Brain microvascular endothelial cell (primary cell): ENCODE measurements at places on chromosomes 13 and 19.

- DNase-seq: no peak
These were observed 91.8 kb downstream of the MIPEP start for GRCh38 chr13:23797276-23797903.

DNA sequence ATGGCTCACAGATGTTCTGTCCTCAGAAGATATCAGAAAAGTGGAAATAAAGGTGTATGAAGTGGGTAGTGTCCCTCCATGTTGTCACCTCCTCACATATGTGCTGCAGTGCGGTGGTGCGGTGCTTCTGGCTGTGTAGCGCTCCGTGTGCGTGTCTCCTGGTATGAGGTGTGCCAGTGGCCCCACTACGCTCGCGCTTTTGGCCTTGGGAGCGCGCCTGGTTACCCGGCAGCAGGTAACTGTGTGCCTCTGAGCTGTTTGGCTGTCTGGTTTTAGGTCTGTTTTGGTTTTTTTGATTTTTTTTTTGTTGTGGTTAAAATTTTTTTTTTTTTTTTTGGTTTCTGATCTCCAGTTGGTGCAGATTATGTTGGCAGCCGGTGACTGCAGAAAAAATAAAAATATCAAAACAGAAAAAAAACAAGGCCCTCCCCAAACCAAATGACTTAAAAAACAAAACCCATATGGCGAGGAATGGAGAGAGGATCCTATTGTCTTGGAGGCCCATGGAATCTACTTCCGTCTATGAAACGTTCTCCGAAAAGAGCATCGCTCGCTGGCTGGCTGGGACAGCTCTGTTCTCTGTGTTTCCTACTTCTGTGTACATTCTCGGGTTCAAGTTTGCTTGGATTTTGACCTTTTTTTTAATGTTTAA lies 7.9 kb downstream of the HNRNPL start:
- DNase-seq: no peak

DNA sequence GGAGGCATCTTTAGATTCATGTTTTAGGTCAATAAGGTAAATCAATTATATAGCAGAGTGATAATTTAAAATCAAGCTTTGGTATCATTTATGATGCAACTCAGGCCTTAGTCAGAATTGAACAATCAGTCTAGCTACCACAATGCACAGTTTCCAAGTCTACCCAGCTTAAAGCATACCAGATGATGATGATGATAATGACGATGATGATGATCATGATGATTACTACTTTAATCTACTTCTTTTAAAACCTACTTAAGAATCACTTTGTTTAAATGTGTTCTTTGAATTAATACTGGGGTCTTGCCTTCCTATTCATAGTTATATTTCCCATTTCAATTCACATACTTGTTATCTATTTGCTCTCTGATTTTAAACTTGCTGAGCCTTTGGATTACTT lies 1872.7 kb downstream of the OLFM4 start:
- no peak for DNase-seq

DNA sequence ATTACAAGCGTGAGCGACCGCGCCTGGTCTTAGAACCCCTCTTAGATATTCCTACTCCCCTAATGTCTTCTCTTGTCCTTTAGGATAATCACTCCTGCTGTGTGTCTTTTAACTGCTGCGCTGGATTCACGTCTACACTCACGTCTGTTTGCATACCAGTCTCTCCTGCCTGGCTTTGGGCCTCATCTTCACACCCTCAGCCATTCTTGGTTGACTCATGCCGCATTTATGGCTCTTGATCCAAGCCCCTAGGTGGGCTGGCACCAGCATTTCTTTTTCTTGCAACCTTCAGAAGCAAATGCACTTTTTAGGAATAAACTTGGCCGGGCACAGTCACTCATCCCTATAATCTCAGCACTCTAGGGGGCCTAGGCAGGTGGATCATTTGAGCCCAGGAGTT lies 22.7 kb downstream of the MYO9B start:
- DNase-seq: no peak

GRCh38 chr13:85896516-85897450 lies 97.6 kb upstream of the SLITRK6 start:
- DNase-seq: no peak

DNA sequence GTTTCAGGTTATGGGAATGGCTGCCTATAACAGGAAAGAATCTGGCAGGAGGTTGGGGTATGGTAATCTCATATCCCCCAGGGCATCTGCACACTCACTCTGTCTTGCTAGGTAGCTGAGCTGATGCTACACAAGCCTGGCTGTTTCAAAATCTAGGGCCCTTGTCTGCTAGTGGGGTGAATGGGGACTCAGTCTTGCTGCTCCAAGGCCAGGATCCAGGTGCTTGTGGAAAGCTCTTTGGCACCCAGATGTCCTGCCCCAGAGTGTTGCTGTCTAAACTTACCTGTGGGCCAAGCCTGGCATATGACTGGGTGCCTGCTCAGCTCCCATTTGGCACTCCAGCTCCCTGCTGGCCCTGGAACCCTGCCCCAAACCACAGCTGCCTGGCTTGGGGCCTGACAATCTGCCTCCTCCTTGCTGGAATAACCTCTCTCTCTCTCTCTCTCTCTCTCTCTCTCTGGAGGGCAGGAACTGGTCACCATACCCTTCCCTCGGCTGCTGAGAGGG lies 158.1 kb upstream of the TSC22D1 start:
- DNase-seq: peak; percentile 11

DNA sequence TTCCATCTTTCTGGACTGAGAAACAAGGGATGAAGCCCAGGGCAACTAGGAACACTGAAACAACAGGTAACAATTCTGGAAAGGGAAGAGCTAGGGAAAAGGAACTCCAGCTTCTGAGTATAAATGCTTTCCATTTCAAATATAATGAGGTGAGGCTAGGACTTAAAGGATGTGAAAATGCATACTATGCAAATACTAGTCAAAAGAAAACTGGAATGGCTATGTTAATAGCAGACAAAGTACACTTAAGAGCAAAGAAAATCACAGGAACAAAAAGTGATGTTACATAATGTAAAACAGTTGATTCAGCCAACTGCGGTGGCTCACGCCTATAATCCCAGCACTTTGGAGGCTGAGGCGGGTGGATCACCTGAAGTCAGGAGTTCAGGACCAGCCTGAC lies 6.2 kb downstream of the SIGLEC14 start:
- DNase-seq: no peak

- DNase-seq: no peak
These were observed 14.1 kb downstream of the MIER2 start for GRCh38 chr19:330503-330902.

DNA sequence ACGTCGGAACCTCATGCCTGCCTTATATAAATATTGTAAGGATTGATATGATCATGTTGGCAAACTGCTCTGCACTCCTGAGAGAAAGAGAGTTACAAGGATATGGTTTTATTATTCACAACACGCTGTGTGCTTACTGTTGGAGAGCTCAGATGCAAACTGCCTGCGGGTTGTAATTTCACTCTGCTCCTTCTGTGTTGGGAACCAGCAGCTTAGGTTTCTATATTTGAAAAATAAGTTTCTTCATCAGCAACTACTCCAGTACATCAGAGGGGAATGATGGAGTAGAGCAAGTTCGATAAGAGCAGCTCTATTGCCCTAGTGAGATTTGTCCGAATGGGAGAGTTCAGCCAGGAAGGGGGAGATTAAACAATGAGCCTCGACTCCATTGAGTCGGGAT lies 106.9 kb upstream of the UBL3 start:
- DNase-seq: no peak

GRCh38 chr19:55259540-55260210 lies 858 bp upstream of the PPP6R1 start:
- no peak for DNase-seq

DNA sequence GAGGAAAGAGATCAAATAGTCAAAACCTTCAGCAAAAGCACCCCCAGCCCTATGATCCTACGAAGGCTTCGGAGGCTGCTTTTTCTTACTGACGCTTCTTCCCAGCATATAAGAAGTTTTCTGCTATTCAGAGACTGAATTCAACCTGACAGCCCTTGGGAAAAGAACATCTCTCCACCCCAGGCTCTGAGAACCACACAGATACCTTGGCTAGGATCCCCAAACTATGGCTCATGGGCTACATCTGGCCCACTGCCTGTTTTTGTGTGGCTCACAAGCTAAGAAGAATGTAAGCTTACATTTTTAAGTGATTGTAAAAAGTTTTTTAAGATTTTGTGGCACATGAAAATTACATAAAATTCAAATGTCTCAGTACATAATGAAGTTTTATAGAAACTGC lies 3.0 kb downstream of the SLC15A1 start:
- no peak for DNase-seq

DNA sequence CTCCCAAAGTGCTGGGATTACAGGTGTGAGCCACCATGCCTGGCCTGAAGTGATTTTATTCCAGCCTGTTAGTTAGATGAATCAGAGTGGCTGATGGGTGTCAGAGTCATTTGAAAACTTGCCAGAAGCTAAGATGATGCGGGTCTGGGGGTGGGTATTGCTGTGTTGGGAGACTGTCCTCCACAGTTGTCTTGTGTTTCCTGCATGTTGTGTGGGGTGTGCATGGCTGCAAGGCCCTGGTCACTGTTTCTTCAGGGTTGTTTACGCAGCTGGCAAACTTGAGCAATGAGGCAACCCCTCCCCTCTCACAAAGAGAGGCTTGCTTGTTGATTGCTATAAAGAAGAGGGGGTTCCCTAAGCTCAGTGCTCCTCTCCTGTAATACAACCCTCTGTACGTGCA lies 71.8 kb downstream of the TRPM4 start:
- no peak for DNase-seq

GRCh38 chr19:7303470-7303869 lies 9.3 kb upstream of the INSR start:
- DNase-seq: no peak

GRCh38 chr13:72686766-72687165 lies 40.7 kb downstream of the MZT1 start:
- no peak for DNase-seq

- DNase-seq: no peak
These were observed 991.6 kb upstream of the SLC10A2 start for GRCh38 chr13:104057861-104058260.
